NCI-H524 (cell line): ENCODE measurements at places on chromosomes 6 and 20.
A peak's percentile ranks its signal among the peaks of the same experiment; 100 is the strongest.

GRCh38 chr6:148857798-148858390, 111.1 kb downstream of the UST start:
- no peak for DNase-seq

DNA sequence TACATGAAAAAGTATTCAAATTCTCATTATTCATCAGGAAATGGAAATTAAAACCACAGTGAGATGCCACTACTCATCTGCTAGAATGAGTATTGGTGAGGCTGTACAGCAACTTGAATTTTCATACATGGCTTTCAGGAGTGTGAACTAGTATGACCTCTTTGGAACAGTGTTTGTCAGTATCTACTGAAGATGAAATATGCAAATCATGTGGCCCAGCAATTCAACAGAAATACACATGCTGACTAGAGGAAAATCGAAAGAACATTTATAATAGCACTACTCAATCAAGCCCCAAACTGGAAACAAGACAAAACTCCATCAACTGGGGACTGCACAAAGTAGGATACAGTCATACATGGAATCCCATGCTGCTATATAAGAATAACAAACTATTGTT, 102.2 kb downstream of the DCDC2 start:
- DNase-seq: no peak

DNA sequence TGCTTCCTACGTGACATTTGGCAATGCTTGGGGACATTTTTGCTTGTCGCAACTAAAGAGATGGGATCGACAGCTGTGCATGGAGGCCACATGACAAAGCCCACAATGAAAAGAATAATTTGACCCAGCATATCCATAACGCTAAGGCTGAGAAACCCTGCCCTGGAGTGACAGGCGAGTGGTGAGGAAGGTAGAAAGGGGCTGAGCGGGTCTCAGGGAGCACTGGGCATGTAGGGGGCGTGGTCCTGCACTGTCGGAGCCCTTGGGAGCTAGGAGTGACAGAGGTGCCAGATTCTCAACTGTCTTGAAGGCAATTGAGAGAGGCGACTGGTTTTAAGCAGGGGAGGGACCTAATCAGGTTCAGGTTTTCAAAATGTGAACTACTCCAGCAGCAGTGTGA, 13.6 kb downstream of the GGTLC1 start:
- DNase-seq: no peak

DNA sequence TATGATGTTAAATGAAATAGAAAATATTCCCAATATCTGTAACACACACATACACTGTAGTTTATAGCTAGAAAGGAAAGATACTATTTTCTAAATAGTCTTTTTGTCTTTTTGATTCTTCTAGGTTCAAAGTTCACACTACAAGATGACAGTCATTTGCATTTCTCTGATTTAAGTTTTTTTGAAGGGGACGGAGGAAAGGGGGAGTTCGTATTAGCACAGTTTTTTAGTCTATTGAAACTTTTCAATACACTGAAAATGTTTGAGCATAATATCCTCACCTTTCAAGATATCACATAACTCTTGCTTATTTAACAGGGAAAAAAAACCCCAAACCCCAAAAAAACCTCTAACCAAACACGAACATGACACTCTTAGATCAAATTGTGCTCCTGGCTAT, 68.1 kb downstream of the BMP2 start:
- no peak for DNase-seq

GRCh38 chr6:40164345-40164755, 230.1 kb upstream of the MOCS1 start:
- DNase-seq: no peak

DNA sequence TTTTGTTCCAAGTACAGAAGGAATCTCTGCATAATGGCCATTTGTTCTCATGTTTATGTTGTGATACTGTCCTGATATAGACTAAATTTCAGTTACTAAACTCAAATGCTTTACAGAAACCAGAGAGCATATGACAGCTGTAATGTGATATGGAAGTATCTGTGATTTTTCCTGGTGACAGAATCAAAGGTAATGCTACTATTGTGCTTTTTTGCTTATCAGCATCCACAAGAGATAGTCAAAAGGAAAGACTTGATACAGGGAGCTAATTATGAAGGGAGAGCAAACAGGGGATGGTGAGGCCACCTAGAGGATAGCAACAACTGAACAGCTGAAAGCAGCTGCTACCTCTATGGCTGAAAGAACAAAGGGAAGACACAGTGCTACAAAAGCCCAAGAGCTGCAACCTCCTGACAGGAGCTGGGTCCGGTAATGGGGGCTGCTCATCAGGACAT, 181.4 kb downstream of the PHF3 start:
- DNase-seq: no peak

DNA sequence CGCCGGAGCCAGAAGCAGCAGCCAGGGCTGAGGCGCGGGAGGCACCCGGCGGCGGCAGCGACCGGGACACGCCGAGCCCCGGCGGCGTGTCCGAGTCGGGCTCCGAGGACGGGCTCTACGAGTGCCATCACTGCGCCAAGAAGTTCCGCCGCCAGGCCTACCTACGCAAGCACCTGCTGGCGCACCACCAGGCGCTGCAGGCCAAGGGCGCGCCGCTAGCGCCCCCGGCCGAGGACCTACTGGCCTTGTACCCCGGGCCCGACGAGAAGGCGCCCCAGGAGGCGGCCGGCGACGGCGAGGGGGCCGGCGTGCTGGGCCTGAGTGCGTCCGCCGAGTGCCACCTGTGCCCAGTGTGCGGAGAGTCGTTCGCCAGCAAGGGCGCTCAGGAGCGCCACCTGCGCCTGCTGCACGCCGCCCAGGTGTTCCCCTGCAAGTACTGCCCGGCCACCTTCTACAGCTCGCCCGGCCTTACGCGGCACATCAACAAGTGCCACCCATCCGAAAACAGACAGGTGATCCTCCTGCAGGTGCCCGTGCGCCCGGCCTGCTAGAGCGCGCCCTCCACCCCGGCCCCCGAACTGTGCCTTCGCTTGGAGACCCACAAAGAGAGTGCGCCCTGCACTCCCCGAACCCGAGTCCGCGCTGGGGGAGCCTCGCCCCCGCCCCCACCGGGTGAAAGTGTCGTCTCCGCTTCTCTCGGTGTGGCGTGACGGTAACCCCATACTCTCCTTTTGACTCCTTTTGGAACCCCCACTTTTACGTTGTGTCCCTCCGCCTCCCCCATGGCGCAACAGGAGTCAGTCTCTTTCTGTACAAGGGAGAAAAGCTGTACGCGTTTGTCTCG, 1.6 kb downstream of the INSM1 start:
- DNase-seq: peak; percentile 65

DNA sequence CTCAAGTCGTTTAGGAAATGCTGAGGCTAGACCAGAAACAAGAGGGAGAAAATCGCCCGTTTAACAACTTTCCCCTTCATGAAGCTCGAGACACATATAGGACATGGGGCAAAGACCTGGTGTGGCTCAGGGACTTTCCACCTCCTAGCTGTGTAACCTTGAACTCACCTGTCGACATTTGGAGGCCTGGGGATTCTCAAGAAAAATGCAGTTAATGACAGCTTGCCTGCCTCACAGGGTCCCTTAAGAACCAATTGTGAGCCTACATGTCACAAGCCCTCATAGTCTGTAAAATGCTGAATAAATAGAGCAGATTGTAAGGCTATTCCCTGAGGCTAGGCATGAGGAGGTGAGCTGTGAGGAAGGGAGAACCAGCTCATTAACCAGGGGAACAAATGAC, 35.1 kb downstream of the MGME1 start:
- no peak for DNase-seq
